ENCODE measurements at places on chromosomes 4 and X.

GRCh38 chr4:185016946-185017758 is 1.1 kb upstream of the HELT start:
- no peak for DNase-seq

DNA sequence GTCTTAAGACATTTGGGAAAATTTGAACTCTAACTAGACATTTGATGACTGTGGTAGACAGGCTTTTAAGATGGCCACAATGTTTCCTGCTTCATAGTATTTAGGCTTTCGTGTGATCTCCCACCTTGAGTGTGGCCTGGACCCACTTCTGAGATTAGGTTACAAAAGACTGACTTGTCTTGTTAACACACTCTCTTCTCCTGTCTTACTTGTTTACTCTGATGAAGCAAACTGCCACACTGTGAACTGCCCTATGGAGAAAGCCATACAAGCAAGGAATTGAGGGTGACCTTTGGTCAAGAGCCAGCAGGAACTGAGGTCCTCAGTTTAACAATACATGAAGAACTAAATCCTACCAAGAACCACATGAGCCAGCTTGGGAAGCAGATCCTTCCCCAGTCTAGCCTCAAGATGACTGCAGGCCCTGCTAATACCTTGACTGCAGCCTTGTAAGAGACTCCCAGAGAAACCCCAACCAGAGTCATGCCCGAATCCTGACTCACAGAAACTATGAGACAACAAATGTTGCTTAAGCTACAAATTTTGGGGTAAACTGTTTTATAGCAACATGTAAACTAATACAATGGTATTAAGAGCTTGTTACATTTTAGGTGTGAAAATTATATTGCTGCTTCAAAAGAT is 20.3 kb downstream of the UBA6 start:
- no peak for DNase-seq

GRCh38 chr4:72496119-72496518 is 72.9 kb downstream of the ADAMTS3 start:
- DNase-seq, result no peak

DNA sequence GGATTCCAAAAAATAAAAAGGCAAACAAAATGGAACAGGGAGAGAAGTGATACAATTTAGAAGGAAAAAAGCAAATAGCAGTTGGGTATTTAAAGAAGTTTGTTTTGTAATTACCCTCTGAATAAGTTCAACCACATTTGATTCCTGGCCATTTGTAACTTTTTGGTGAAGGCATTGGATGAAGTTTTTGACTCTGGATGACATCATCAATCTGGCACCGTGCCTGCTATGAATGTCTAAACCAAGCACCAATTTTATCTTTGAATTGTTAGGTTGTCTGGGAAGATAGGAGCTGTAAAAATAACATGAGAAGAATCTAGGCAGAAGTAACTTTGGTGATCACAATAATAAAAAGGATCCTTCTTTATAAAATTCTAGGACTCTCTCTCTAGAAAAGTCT is 29.5 kb downstream of the TMPRSS11A start:
- DNase-seq, result no peak

- DNase-seq, result no peak
Measured at GRCh38 chrX:107731831-107732502, 43.6 kb downstream of the TSC22D3 start.

- DNase-seq, result no peak
Measured at GRCh38 chr4:179634862-179635261, 2192.6 kb upstream of the AGA start.

DNA sequence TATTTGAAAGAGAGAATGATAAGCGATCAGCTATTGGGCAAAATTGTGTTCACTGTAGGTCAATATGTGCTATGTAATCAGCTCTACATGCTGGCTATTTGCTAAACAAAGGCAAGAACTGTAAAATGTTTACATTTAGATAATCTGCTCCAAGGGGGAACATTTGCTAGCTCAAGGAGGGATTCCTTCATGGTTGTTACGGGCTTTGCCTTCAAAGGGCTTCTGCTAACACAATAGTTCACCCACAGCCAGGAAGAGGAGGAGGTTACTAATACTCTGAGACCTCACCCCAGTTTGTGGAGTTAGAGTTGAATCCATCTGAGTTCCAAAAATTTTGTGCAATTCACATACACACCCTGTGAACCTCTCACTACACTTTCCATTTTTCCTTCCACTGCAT is 107.6 kb upstream of the BMP3 start:
- no peak for DNase-seq

- no peak for DNase-seq
Measured at GRCh38 chr4:173039617-173040577, 128.7 kb upstream of the GALNT7 start.

All from activated CD4-positive, CD25-positive, alpha-beta regulatory T cell treated with anti-CD3 and anti-CD28 coated beads, Interleukin-2, amount 50 U/mL, for 16 hours (primary cell).